ENCODE measurements at places on chromosomes 7 and 10. TPM values are rescaled to one million over a fixed set of nuclear protein-coding genes. Genes with fewer than 3 reads are reported as not detected.

The NME8 gene
- not detected for total RNA-seq

The UCN3 gene
- total RNA-seq = not detected

The TRPV5 gene
- total RNA-seq = not detected

The CLCN1 gene
- not detected for total RNA-seq

The CYP2C19 gene
- not detected for total RNA-seq

The HECW1 gene
- not detected for total RNA-seq

The ELFN1 gene
- 0.20 TPM for total RNA-seq

The HERC4 gene
- total RNA-seq = 59.6 TPM

The AKR1C8 gene
- not detected for total RNA-seq

The EVX1 gene
- total RNA-seq = not detected

The TUBAL3 gene
- total RNA-seq = not detected

The DYNC1I1 gene
- total RNA-seq = not detected

The FEZF1 gene
- not detected for total RNA-seq

The MMP21 gene
- not detected for total RNA-seq

The CLEC5A gene
- not detected for total RNA-seq

The NEBL gene
- 0.34 TPM for total RNA-seq

The RELN gene
- total RNA-seq = not detected

The CFTR gene
- total RNA-seq = not detected

The NPFFR1 gene
- not detected for total RNA-seq

The PRLHR gene
- total RNA-seq = not detected

The NODAL gene
- total RNA-seq = not detected

The LRRTM3 gene
- total RNA-seq = not detected

The CPXM2 gene
- not detected for total RNA-seq

The OR13A1 gene
- total RNA-seq = not detected

The MLXIPL gene
- total RNA-seq = not detected

The XRCC2 gene
- 17.2 TPM for total RNA-seq

The GPR15LG gene
- total RNA-seq = not detected

The FAM221A gene
- 7.7 TPM for total RNA-seq

The SERPINE1 gene
- total RNA-seq = 1.3 TPM

The COMTD1 gene
- 58.1 TPM for total RNA-seq

The DNAJB6 gene
- total RNA-seq = 80.6 TPM

The SDK1 gene
- 0.25 TPM for total RNA-seq

The AASS gene
- total RNA-seq = 0.76 TPM

The SLC26A5 gene
- not detected for total RNA-seq

The ADCY1 gene
- total RNA-seq = 0.02 TPM

The ACSL5 gene
- total RNA-seq = 34.1 TPM

The TAS2R5 gene
- total RNA-seq = 1.8 TPM

The MYOZ1 gene
- not detected for total RNA-seq

The CABCOCO1 gene
- total RNA-seq = not detected

The MYPN gene
- total RNA-seq = not detected
